ENCODE measurements at places on chromosomes 5 and 9.

GRCh38 chr9:100428871-100429654, 2.1 kb downstream of the MSANTD3 start:
- DNase-seq = peak; percentile 38

DNA sequence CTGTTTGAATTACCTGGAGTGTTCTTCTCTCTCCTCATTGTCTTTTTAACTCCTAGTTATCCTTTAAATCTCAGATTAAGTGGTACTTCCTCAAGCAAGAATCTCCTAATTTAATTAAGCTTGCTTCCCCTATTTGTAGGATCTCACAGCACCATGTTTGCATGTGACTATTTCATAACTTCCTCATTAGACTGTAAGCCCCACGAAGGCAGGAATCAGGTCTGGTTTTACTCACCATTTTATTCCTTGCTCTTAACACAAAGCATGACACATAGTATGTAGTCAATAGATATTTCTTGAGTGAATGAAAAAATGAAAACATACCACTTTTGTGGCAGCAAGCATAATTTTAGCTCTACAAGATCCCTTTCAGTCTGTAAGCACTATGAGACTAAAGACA, 1.3 kb upstream of the ERMP1 start:
- DNase-seq = no peak

DNA sequence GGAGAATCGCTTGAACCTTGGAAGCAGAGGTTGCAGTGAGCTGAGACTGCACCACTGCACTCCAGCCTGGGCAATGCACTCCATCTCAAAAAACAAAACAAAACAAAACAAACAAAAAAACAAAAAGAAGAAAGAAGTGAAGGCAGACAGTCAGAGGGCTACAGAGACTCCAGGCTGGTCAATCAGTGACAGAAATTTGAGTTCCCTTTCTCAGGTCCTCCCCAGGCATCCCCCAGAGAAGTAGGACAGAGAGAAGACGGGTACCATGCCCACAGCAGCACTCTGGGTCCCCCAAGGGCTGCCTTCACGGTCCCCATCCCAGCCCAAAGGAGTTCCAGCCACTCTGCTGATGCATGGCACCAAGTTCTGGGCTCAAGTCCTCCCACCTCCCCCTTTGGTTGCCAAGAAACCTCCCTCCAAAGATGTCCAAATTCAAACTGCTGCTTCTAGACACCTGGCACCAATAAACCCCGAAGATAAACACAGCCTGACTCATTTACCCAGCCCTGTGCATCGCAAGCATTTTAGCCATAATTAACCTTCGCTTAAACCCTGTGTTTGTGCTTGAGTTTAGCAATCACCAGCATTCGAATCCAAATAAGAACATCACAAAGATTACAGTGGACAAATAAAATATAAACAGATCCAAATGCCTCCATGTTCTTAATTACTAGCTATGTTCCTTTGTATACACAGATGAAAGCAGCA, 24.0 kb downstream of the SEMA4D start:
- DNase-seq = no peak

GRCh38 chr5:116507941-116508655, 66.5 kb downstream of the SEMA6A start:
- DNase-seq = no peak

DNA sequence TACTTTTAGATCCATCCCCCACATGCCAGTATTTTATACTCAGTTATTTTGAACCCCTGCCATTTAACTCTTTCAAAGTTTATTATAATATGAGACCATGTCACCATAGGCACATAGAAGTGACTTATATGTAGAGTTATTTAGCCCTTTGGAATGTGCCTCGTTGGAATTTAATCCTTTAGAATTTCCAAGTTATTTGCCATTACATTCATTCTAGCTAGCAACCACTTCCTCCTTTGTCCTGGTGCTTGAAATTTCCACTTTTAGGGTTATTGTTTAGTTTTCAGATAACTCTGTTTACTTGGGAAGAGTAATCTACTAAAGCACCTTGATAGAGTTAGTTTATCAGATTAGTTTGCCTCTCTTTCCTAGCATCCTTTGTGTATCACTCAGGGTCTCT, 82.8 kb upstream of the TLE1 start:
- no peak for DNase-seq

DNA sequence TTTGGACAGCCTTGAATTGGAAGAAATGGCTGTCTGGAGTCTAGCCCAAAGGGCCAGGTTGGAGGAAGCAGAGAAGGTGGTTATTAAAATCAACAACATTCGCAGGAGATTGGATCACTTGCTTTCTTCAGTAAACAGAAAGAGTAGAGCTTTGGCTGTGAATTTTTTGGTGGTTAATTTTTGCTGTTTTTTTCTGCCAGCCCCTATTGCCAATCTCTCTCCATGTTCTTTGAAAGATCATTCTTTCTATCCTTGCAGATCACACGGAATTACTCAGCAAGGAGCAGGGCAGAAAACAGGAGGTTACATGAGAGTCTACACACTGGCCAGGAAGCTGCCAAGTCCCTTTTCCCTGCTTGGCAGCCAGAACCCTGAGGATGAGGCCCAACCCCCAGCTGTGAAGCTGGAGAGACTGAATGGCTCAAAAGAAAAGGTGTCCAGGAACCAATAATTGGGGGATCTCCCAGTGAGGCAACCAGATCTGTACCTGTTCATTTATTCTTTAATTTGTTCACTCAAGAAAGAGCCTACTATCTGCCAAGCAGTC, 13.0 kb downstream of the GLRX start:
- no peak for DNase-seq

DNA sequence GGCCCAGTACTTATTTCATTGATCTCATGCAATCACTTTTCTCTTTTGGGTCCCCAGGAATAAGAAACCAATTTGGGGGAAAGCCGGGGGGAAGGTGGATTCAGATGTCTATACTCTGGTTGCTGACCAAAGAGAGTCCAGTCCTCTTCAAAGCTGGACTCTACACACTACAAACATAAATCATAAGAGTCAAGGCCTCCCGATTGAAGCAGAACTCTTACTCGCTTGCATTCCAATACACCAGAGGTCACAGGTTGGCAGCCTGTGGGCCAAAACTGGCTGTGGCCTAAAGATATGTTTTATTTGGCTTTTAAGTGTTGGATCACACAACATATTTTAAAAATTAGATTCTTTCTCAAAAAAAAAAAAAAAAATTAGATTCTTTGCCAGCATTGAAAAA, 311.4 kb upstream of the MSX2 start:
- DNase-seq = no peak

- DNase-seq = no peak
These were observed 17.8 kb downstream of the FBXO38 start for GRCh38 chr5:148401604-148402003.

DNA sequence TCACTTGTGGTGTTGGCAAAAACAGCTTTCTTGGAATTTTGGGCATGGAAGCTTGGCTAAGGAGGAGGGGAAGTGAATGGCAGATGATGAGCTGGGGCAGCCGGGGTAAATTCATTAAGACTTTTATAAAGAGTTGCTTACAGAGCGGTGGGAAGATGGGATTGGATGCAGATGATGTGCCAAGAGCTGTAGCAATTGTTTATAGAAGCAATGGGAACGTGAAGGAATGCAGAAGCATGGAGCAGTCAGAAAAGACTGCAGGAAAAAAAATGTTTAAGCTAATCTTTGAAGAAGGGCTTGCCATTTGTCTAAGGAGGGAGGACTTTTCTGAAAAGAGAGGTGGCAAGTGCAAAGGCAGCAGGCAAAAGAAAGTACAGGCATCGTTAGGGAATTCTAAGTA, 86.6 kb upstream of the SHISAL2B start:
- DNase-seq = no peak

- no peak for DNase-seq
These were observed 417.3 kb downstream of the RASEF start for GRCh38 chr9:82645600-82645999.
